ENCODE measurements at places on chromosomes 11 and 22. TPM values are rescaled to one million over a fixed set of nuclear protein-coding genes. Genes with fewer than 3 reads are reported as not detected.

Gene TECTA
- total RNA-seq, result not detected

Gene BTG4
- total RNA-seq, result not detected

Gene LRRC10B
- 0.35 TPM for total RNA-seq

Gene POTEH
- total RNA-seq, result not detected

Gene APOBEC3C
- total RNA-seq, result 35.5 TPM

Gene SLC22A9
- total RNA-seq, result not detected

GRCh38 chr22:37918580-37919270, 12.6 kb downstream of the MICALL1 start:
- H3K27me3 ChIP-seq, result no peaks in the 10 kb centered on the region
- no peak overlapping the region for H3K27ac ChIP-seq
- H3K4me3 ChIP-seq, result no peak overlapping the region
- H3K4me1 ChIP-seq, result no peaks in the 10 kb centered on the region

GRCh38 chr11:4991060-4991459, 3.6 kb upstream of the OR51L1 start:
- H3K36me3 ChIP-seq, result no peaks in the 10 kb centered on the region
- no peak for DNase-seq
- H3K27ac ChIP-seq, result no peak overlapping the region
- H3K4me1 ChIP-seq, result no peaks in the 10 kb centered on the region

DNA sequence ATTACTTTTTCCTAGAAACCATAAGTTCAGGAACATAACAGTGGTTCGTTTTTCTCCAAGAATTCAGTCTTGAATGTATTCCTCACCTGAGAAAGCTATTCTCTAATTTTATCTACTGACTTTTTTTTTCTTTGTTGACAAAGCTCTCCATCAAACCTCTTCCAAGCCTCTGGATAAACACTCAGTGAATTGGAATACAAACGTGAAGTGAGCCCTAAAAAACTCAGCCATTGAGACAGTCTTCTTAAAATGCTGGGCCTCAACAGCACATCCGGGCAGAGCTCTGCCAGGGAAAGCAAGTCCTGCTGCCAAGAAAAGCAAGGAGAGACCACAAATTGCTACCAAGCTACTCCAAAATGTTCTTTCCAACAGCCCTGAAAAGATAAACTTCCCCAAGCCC, 7.7 kb upstream of the SLC1A2 start:
- no peak for DNase-seq
- no peak overlapping the region for H3K4me3 ChIP-seq
- no peaks in the 10 kb centered on the region for H3K27me3 ChIP-seq
- H3K4me1 ChIP-seq, result no peaks in the 10 kb centered on the region
- no peak overlapping the region for H3K27ac ChIP-seq
- no peaks in the 10 kb centered on the region for H3K36me3 ChIP-seq

- no peak overlapping the region for H3K27ac ChIP-seq
- H3K4me1 ChIP-seq, result no peaks in the 10 kb centered on the region
- no peak for DNase-seq
- H3K4me3 ChIP-seq, result no peak overlapping the region
- no peaks in the 10 kb centered on the region for H3K36me3 ChIP-seq
- H3K27me3 ChIP-seq, result no peaks in the 10 kb centered on the region
These were observed 1212.5 kb downstream of the LRRC4C start for GRCh38 chr11:40246983-40247382.

GRCh38 chr22:44837481-44837880, 85.1 kb downstream of the ARHGAP8 start:
- no peaks in the 10 kb centered on the region for H3K36me3 ChIP-seq
- no peak for DNase-seq
- H3K27me3 ChIP-seq, result no peaks in the 10 kb centered on the region
- no peaks in the 10 kb centered on the region for H3K4me1 ChIP-seq
- H3K4me3 ChIP-seq, result no peak overlapping the region

DNA sequence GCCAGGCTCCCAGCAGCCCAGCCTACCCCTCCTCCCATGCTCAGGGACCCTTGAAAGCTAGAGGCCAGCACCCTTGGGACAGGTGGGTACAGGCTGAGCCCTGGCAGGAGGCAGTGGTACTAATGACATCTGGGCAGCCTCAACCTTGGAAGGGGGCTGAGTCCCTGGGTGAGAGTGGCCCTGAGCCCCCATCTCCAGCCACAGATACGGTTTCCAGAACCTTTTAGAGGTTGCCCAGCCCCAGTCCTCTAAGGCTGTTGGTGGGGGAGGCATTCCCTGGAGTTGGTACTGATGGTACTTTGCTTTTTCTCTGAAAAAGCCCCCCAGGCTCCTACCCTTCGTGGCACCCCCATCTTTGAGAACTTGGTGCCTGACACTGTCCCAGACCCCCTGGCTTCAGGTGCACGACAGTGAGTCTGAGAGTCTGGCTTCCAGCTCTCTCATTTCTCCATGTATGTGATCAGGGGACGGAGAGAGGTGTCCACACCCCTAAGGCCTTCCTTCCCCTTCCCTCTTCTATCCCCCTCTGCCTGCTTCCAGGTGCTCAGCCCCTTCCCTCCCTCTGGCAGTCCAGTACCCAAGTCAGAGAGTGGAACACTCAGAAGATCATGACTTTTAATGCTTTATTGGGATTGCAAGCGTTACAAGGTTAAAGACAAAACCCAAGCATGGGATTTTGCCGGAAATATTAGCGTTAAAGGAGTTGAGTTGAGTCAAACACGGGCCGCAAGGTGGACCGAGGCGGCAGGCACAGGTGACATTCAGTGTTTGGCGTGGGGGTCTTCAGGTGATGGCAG, 10.5 kb downstream of the IGF2 start:
- H3K27me3 ChIP-seq, result no peaks in the 10 kb centered on the region
- H3K4me1 ChIP-seq, result no peaks in the 10 kb centered on the region
- no peaks in the 10 kb centered on the region for H3K36me3 ChIP-seq
- DNase-seq, result no peak
- H3K27ac ChIP-seq, result no peak overlapping the region
- no peak overlapping the region for H3K4me3 ChIP-seq

DNA sequence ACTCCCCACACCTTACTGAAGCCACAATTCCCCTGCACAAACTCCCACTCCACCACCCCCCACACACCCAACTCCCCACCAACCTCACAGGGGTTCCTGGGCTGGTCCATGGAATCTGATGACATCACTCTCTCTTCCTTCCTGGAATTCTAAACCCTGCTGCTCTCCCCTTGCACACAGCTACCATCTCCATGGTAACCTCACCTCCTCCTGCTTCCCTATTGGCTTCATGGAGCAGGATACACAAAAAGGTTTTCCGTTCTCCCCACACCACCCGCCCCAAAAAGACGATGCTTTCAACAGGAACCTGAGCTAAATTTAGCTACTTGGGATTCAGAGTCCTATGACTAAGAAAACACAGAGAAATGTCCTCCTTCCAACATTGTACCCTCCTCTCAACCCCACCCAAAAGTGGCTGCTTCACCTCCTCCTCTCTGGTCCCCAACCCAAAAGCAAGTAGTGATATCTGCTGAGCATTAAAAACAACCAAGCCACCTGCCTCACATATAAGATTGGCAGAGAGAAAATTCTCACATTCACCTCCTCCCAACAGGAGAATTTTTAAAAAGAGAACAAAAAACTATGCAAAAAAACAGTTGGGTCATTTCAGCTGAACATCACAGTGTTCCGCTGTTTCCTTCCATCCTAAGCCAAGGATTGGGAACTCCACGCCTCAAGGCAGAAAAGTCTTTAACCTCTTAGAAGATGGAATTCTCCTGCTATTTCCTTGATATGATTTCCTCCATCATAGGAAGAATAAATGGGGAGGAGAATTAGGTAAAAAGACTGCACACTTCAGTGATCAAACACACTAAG, 66.9 kb downstream of the RBFOX2 start:
- H3K4me3 ChIP-seq, result no peak overlapping the region
- no peak for DNase-seq
- H3K27ac ChIP-seq, result no peak overlapping the region
- no peaks in the 10 kb centered on the region for H3K36me3 ChIP-seq
- no peaks in the 10 kb centered on the region for H3K27me3 ChIP-seq

GRCh38 chr22:46551996-46552395, 14.6 kb upstream of the CELSR1 start:
- DNase-seq, result no peak
- H3K36me3 ChIP-seq, result no peaks in the 10 kb centered on the region
- H3K27me3 ChIP-seq, result no peaks in the 10 kb centered on the region
- peaks cover 19% of the 10 kb centered on the region for H3K4me1 ChIP-seq

GRCh38 chr22:30990690-30991089, 21.6 kb downstream of the TUG1 start:
- no peaks in the 10 kb centered on the region for H3K36me3 ChIP-seq
- no peaks in the 10 kb centered on the region for H3K27me3 ChIP-seq
- no peaks in the 10 kb centered on the region for H3K4me1 ChIP-seq
- no peak overlapping the region for H3K4me3 ChIP-seq
- no peak overlapping the region for H3K27ac ChIP-seq

GRCh38 chr22:36017651-36018091, 11.0 kb downstream of the RBFOX2 start:
- H3K36me3 ChIP-seq, result no peaks in the 10 kb centered on the region
- no peak overlapping the region for H3K27ac ChIP-seq
- no peak overlapping the region for H3K4me3 ChIP-seq

DNA sequence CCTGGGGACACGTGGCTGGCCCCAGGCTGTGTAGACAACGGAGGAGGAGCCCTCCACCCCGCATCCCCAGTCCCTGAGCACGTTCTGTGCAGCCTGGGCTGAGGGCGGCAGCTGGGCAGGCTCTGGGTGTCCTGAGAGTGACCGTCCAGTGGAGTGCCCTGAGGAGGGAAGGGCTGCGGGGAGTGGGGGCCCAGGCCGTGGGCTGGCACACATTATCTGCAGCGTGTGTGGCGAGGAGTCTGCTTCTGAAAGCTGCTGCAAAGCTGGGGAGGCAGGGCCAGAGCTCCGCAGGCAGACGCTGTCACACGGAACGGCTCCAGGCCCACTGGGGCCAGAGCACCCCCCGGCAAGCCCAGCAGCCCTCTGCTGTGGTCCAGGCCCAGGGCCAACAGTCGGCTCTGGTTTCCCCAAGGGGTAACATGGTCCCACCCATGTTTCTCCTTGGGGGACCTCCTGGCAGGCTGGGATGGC, 835 bp upstream of the ANO9 start:
- no peak for DNase-seq
- H3K4me1 ChIP-seq, result peaks cover 8% of the 10 kb centered on the region

GRCh38 chr11:2573240-2574042, 126.4 kb downstream of the KCNQ1OT1 start:
- H3K27me3 ChIP-seq, result no peaks in the 10 kb centered on the region

GRCh38 chr11:113240790-113241635, 73.4 kb upstream of the TTC12 start:
- no peak overlapping the region for H3K27ac ChIP-seq
- no peak overlapping the region for H3K4me3 ChIP-seq
- H3K4me1 ChIP-seq, result no peaks in the 10 kb centered on the region
- H3K27me3 ChIP-seq, result no peaks in the 10 kb centered on the region
- no peak for DNase-seq

GRCh38 chr22:41229215-41229614, 11.5 kb downstream of the CHADL start:
- H3K27me3 ChIP-seq, result no peaks in the 10 kb centered on the region
- no peak overlapping the region for H3K4me3 ChIP-seq
- no peak for DNase-seq
- no peaks in the 10 kb centered on the region for H3K4me1 ChIP-seq

GRCh38 chr11:72642043-72642883, 32.0 kb downstream of the PDE2A start:
- DNase-seq, result no peak
- no peaks in the 10 kb centered on the region for H3K36me3 ChIP-seq
- H3K4me3 ChIP-seq, result peak overlapping the region; percentile 66
- H3K4me1 ChIP-seq, result no peaks in the 10 kb centered on the region

DNA sequence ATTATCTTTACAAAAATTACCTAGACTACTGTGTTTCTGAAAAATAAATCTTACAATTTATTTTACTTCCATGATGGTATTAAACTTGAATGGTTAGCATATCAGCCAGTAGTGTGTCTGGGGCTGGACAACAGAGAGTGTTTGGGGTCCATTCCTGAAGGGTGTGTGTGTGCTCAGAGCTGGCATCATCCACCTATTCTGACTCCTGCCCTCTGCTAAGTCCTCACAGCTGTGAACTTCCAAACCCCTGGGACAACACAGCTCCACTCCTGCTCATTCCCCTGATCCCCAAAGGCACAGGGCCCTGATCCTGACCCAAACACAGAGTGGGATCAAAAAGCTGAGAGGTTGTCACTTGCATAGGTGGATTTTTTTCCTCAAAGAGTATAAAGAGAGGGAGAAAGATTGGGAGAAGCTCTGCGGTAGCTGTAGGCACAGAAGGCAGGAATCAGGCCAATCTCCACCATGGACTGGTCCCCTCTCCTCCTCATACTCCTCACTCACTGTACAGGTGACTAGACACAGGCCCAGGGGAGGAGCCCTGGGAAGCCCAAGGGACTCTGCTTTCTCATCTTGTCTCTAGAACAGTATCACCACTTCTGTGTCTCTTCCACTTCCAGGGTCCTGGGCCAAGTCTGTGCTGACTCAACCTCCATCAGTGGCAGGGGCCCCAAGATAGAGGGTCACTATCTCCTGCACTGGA, 55.7 kb upstream of the TOP3B start:
- H3K27me3 ChIP-seq, result no peaks in the 10 kb centered on the region
- DNase-seq, result no peak
- no peak overlapping the region for H3K4me3 ChIP-seq
- H3K36me3 ChIP-seq, result no peaks in the 10 kb centered on the region

DNA sequence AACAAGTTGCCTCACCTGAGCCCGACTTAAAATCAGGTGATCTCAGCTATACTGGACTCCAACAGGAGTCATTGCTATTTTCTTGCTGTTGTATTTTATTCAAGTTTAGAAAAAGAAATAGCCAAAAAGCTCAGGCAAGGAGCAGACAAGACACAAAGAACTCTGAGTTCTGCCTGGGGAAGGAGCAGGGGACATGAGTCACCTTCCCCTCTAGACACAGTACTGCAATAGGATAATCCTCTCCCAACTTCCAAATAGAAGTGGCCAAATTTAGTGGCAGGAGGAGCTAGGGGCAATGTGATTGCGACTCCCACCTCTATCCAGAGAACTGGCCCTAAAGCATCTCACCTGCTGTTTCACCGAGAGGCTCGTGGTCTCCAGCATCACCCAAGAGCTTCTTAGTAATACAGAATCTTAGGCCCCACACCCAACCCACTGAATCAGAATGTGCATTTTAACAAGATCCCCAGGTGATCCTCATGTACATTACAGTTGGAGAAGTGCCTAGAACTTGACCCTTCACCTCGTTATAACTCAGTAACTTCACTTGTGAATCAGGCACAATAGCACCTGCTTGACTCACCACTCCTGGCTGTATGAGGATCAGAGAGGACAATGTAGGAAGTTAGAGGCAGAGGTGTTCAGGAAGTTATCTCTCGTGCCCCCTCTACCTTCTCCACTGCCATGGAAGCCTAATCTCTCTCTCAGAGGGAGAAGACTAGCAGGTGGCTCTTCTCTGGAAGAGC, 56.8 kb upstream of the FBXO3 start:
- H3K27me3 ChIP-seq, result peaks cover 11% of the 10 kb centered on the region
- H3K36me3 ChIP-seq, result no peaks in the 10 kb centered on the region
- no peak overlapping the region for H3K27ac ChIP-seq
- H3K4me3 ChIP-seq, result no peak overlapping the region
- DNase-seq, result no peak

GRCh38 chr11:62958547-62959421, 26.0 kb downstream of the SLC22A6 start:
- H3K27me3 ChIP-seq, result no peaks in the 10 kb centered on the region
- no peak overlapping the region for H3K4me3 ChIP-seq
- no peaks in the 10 kb centered on the region for H3K4me1 ChIP-seq
- no peaks in the 10 kb centered on the region for H3K36me3 ChIP-seq

- H3K36me3 ChIP-seq, result no peaks in the 10 kb centered on the region
- H3K4me3 ChIP-seq, result no peak overlapping the region
- no peaks in the 10 kb centered on the region for H3K27me3 ChIP-seq
- H3K4me1 ChIP-seq, result no peaks in the 10 kb centered on the region
These were observed 111.2 kb downstream of the BRD1 start for GRCh38 chr22:49716441-49716840.
